Activated CD8-positive, alpha-beta T cell treated with anti-CD3 and anti-CD28 coated beads for 36 hours (primary cell): ENCODE measurements at places on chromosomes 5 and 9. TPM values are rescaled to one million over a fixed set of nuclear protein-coding genes. Genes with fewer than 3 reads are reported as not detected.

GRCh38 chr5:38022631-38023030 lies 182.8 kb upstream of the GDNF start:
- no peak for DNase-seq

DNA sequence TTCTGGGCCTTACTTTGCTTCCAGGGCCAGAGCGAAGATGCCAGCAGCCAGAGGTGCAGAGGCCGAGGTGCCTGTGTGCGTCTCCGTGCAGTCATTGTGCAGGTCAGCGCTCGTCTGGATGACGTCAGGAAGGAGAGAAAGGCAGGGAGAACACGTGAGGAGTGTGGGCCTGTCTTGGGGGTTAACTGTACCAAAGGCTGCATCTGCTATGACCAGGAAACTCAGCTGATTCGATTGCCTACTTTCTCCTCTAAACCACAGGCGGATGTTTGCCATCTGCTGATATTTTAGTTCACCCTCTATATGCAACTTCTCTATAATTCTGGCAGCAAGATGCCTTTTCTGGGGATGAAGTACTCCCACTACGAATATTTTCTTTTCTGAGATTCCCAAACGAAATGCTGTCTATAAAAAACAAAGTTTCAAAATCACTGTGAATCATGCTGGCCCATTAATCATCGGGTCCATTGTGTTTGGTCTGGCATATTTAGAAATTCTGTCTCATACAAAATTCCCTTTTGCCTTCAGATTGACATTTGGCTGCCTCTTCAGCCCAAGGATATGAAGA lies 24.8 kb downstream of the PCSK1 start:
- DNase-seq = no peak

DNA sequence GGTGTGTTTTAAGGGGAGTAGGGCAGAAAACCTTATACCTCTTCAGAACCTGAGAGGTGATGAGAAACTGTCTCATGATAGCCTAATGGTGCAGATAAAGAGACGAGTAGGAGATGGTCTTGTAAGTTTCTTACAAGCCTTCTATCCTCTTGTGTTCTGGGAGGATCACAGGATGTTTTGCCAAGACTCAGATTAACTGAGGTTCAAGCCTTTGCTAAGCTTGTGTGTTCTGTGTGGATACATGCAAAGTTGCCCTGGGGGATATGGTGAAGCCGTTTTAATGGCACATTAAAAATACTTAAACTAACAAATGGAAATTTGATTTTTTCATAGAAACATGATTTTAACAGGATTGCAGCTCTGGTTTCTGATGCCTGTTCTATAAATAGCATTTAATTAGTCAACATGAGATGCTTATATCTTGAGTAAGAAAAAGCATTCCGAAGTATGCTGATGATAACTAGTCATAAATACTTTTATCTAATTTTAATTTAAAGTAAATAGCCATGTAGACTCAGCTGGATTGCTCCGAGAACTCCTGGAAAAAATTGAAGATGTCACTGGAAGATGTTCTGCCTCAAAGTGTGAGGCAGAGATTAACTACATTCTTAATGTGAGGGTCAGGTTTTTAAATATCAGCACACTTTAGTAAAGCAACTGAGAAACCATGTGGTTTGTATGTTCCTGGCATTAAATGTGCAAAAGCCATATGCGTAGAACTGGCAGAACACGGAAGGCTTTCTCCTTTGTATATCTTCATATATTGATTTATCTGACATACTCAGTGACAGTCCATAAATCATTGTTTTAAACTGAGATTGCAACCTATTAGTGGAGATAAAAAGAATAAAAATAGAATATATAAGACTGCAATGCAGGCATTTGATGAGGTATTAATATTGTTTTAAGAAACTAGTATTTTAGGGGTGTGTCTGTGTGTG lies 53.7 kb downstream of the IPO11 start:
- no peak for DNase-seq

GRCh38 chr9:99083051-99083450 lies 21.9 kb upstream of the TGFBR1 start:
- DNase-seq = no peak

GRCh38 chr5:117299936-117300328 lies 725.3 kb upstream of the SEMA6A start:
- DNase-seq = no peak

IFT74 gene
- total RNA-seq = 9.2 TPM

TXNDC15 gene
- total RNA-seq = 17.1 TPM
